COLO829 (cell line): ENCODE measurements at places on chromosomes 7 and 10.

DNA sequence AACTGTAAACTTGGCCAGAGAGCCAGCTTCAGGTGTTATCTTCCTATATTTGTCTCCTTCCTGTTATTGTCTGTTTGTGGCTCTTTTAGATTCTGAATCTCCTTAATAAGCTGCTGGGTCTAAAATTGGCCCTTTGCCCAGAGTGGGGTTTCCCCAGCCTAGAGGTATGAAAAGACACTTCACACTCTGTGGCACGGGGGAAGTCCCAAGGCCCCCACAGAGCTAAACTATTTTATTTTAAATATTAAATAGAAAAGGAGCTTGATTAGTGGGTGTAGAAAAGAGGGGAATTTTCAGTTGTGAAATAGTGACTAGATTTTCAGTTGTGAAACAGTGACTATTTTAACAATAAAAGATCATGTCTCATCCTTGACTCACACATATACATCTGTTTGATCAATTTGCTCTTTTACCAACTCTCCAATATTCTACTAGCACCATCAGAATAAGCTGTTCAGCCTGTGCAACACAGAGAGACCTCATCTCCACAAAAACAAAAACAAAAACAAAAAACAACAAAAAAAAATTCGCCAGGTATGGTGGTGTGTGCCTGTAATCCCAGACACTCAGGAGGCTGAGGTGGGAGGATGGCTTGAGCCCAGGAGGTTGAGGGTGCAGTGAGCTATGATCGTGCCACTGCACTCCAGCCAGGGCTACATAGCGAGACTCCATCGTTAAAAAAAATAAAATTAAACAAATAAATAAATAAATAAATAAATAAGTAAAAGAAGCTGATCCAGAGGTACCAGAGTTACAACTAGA lies 24.9 kb upstream of the ADO start:
- DNase-seq, result no peak

- no peak for DNase-seq
Observed at GRCh38 chr10:75439811-75440210, 8.4 kb downstream of the LRMDA start.

DNA sequence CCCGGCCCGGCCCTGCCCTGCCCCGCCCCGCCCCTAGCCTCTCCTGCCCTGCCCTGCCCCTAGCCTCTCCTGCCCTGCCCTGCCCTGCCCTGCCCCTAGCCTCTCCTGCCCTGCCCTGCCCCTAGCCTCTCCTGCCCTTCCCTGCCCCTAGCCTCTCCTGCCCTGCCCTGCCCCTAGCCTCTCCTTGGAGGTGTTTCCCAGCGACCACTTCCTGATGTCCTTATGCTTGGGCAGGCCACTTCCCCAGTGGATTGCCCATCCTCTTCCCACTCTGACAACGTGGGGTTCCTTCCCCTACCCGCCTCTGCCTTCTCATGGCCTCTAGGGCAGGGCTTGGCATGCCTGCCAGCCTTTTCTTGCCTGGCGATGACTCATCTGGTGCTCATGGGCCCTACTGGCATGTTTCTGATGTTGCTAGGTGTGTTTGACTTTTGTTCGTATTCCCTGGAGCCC lies 21.2 kb downstream of the PRXL2A start:
- DNase-seq, result peak; percentile 48

DNA sequence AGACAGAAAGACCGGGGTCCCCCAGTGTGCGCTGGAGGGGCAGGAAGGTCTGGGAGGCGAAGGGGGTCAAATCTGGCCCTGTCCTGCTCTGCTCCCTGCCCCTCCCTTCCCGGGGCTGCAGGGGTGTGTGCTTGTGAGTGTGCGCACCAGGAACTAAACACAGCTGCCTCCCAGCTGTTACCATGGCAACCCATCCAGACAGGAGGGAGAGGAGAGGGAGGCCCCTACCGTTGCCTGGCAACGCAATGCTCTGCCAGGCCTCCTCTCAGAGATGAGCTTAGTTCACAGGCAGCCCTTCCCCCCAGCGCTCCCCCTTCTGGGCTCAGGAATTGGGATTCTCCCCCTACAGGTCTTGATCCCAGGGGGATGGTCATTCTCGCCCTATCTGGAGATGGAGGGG lies 6.1 kb downstream of the NYAP1 start:
- peak; percentile 69 for DNase-seq

DNA sequence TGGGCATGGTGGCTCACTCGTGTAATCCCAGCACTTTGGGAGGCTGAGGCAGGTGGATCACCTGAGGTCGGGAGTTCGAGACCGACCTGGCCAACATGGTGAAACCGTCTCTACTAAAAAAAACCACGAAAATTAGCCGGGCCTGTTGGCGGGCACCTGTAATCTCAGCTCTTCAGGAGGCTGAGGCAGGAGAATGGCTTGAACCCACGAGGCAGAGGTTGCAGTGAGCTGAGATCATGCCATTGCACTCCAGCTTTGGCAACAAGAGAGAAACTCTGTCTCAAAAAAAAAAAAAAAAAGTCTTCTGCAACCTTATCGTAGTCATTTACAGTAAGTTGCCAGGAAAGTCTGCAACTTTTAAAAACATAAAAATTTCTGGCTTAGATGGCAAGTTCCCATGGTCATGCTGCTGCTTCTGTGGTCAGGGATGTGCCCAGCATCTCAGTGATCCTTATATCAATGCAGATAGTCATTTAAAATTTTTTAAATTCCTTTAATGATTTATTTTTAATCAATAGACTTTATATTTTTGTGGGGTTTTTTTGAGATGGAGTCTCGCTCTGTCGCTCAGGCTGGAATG lies 15.6 kb downstream of the SUFU start:
- DNase-seq, result no peak

DNA sequence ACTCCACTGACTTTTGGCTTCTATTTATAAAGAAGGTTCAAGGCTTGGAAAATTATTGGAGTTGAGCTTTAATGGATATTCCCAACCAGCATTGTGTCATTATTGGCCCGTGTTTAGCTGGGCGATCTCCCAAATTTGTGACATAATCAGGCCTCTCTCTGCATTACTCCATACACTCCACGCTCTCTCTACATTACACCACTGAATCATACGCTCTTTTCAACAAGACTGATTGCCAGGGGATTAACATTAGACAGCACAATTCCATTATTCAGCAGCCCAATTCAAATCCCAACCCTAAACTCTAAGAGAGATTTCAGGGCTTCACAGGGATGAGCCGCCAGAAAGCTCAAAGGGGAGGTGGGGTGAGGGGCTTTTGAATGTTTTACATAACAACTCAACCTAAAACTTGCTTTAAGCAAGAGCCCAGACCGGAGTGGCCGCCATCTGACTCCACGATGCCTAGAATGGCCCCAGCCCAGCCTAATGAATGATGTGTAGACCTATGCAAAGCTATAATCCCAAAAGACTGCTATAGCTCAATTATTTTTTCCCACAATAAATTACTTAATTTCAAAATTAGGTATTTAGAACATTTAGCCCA lies 61.8 kb downstream of the FGFR2 start:
- DNase-seq, result no peak

GRCh38 chr10:118459642-118460193 lies 117.6 kb upstream of the FAM204A start:
- peak; percentile 49 for DNase-seq

DNA sequence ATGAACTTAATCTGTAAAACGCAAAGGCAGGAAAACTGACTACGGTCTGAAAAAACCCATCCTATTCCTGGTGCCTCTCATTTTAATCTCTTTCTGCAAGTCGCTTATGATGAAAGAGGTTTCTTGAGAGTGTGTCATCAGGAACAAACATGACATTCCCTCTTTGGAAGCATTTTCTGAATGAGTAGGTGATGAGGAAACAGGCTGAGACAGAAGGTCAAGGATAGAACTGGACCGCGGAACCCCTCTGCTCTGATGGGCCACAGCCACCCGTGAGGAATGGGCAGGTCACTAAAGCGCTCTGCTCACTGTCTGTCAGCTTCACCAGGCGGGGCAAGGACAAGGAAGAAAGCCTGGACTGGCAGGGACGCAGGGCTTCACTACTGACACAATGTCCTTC lies 28.6 kb downstream of the BEND7 start:
- DNase-seq, result no peak

GRCh38 chr7:472640-472957 lies 47.0 kb downstream of the PDGFA start:
- no peak for DNase-seq

- no peak for DNase-seq
Observed at GRCh38 chr10:131933016-131933695, 32.3 kb downstream of the PPP2R2D start.

DNA sequence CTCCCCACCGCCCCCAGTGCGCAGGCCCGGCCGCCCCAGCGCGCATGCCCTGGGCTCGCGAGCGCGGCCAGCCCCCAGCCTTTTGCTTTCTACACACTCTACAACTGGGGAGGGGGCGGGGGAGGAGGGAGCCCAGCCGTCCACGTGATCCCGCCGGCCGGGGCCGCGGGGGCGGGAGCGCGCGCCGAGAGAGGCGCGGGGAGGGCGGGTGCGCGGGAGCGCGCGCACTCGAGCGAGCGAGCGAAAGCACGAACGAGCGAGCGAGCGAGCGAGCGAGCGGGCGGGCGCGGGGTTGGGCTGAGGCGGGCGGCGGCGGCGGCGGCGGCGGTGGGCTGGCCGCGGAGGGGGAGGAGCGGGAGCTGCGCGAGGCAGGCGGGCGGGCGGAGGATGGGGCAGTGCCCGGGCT lies at the start of gene AUTS2:
Gene AUTS2 (plus strand): TSS at position 395 of the 406 bp plus-strand sequence. CDS start 1,179 bp downstream, outside the sequence.
- DNase-seq, result peak; percentile 66
